MM.1S (cell line): ENCODE measurements at places on chromosomes 5 and 9.

GRCh38 chr9:12604164-12604821 is 88.9 kb upstream of the TYRP1 start:
- DNase-seq, result no peak

DNA sequence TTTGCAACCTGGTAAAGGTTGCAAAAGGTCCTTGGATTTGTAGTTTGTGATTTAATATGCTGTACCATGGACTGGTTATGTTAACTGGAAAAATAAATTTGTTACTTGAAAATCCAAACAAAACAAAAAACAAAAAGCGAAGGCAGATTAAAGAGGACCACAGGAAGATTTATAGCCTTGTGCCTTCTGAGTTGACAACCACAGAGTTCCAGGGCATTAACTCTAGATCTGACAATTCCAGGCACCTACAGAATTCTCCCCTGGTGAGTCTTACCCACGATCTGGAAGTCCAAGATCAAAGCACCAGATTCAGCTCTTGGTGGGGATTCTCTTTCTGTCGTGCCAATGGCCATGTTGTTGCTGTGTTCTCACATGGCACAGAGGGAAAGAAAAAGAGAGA is 107.9 kb upstream of the SELENOP start:
- no peak for DNase-seq

- no peak for DNase-seq
Measured at GRCh38 chr5:171697221-171698102, 88.2 kb upstream of the SMIM23 start.

DNA sequence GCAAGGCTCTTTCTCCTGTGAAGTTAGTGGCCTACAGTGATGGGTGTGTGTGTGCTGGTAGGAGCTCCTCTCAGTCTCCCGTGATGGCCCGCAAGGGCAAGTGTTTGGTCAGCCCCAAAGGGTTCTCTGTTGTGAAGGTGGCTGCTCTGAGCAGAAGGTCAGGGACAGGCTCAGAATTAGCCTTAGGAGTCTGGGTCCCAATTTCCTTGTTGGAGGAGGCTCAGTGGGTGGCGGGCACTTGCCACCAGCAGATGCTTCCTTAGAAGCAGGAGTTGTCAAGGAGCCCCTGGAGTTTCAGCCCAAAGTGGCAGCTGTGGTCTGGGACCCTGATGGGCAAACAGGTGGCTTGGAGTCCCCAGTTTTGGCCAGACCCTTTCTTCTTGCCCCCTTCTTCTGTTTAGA is 154.4 kb downstream of the MACROH2A1 start:
- no peak for DNase-seq

DNA sequence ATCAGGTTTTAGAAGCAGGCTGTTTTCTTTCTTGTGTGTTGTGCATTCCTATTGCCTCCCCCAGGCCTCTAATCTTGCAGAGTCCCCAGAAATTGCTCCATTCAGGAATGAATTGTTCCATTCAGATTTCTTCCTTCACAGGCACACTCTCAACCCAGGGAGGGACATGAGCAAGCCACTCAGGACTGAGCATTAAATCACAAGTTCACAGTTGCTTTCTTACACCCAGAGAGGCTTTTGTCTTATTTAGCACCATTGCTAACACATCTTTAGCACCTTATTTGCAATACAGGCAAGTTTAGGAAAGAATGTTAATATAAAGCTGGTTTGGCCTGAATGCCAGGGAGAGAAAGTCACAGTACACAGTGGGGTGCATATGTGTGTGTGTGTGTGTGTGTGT is 221.4 kb downstream of the RAB3C start:
- no peak for DNase-seq

DNA sequence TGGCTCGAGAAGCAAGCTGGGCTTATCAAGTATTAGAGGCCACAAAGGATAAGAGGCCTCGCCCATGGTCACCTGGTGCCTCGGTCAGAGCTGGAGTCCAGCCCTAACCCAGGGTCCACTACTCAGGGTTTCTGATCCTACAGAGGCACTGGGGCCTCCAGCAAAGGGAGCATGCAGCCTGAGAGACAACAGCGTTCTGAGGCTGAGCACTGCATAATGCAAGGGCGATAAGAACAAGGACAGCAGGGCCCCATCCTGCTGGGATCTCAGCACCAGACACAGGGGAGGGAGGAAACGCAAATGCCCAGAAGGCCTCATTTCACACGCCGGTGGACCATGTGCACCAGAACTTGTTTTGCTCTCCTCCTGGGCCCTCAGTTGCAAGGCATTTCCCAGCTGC is 63.0 kb downstream of the C5orf15 start:
- no peak for DNase-seq

- peak; percentile 81 for DNase-seq
Measured at GRCh38 chr9:137757613-137758029, 120.0 kb upstream of the CACNA1B start.

DNA sequence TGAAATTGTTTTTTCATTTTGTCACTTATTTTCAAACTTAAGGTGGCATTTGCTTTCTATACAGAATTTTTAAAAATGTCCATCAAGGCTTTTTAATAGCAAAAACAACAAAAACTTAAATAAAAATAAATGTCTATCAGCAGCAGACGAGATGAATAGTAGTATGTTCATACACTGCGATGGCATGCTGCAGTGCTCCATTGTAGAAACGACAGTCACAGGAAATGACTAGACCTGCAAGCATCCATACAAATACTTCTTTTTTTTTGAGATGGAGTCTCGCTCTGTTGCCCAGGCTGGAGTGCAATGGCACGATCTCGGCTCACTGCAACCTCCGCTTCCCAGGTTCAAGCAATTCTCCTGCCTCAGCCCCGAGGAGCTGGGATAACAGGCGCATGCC is 41.4 kb downstream of the COL23A1 start:
- no peak for DNase-seq

DNA sequence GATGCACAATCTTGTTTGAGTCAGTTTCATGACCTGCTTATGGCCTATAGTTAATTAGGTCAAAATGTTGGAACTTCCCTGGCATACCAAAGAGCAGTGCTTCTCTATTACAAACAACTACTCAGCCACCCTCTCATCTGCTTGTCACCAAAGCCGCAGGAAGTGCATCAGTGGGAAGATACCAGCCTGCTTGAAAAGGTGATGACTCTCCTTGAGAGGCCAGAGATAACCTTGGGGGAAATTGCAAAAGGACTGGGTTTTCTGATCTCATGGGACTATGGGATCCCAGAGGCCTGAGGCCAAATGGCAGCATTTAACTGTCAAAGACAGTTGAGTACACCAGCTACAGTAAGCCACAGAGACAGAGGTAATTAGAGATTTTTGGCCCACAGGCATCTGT is 69.9 kb downstream of the C9orf57 start:
- DNase-seq, result no peak

DNA sequence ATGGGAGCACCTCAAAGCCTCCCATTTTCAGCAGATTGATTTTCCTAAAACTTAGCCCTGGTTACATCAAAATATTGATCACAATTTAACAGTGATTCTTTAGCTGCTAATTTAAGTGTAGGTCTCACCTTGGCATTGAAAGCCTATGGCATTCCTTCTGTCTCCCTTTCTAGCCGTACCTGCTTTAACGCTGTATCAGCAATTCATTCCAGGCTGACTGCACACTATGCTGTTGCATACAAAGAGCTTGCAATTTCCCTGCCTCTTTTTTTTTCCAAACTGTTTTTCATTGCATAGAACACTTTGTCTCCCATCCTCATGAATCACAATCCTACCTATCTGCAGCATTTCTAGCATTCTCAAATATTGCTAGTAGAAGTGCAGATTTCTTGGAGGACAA is 8.9 kb upstream of the AMACR start:
- no peak for DNase-seq

GRCh38 chr5:159097784-159098602 is 1.7 kb downstream of the EBF1 start:
- no peak for DNase-seq

DNA sequence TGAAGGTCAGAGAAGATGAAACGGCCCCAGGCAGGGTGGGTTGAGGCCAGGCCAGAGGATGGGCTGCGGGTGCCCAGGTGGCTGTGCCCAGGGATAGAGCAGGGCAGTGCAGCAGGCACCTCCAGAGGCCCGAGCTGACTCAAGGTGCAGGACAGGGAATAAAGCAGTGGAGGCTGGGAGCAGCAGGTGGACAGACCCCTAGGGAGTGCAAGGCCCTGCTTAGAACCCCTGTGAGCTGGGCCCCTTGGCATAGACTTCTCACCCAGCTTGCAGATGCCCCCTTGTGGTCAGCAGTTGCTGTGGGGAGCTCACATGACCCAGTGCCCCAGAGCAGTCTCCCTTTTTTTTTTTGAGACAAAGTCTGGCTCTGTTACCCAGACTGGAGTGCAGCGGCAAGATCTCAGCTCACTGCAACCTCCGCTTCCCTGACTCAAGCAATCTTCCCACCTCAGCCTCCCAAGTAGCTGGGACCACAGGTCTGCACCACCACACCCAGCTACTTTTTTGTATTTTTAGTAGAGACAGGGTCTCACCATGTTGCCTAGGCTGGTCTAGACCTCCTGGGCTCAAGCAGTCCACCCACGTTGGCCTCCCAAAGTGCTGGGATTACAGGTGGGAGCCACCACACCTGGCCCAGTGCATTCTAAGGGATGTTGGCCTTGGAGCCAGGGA is 118.8 kb downstream of the WNK2 start:
- peak; percentile 85 for DNase-seq

- no peak for DNase-seq
Measured at GRCh38 chr9:24502206-24502937, 43.3 kb downstream of the IZUMO3 start.
